ENCODE measurements at places on chromosomes 7 and 10.

GRCh38 chr7:98571986-98572385 lies 45.1 kb upstream of the NPTX2 start:
- DNase-seq: no peak

DNA sequence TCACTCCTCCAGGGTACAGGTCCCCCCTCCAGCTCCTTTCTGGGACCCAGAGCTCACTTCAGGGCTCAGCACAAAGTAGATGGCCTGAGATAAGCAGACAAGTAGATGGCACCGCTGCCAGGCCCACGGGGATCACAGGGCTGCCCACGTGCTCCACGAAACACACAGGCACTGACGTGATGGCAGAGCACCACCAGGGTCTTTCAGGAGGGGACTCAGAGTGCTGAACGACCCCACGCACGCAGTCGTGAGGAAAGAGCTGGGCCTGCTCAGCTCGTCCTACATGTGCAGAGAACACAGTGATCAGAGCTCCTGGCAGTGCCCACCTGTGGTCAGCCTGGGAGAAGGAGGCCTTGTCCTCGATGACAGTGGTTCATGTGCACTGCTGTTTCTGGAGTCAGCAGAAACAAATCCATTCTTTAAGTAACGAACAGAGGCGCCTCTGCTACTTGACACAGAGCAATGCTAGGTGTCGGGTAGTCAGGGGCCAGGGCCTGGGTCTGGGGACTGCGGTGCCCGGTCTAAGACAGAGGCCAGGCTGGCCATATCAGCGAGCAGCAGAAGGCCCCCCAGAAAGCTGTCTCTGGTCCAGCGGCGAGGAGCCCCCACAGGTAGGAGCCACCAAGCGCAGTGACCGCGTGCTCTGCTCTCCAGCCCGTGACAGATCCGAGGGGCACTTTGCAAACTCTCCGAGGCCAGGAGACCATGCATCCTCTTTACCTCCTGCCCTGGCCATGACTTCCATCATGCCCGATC lies 129.8 kb upstream of the FAM20C start:
- DNase-seq: no peak

DNA sequence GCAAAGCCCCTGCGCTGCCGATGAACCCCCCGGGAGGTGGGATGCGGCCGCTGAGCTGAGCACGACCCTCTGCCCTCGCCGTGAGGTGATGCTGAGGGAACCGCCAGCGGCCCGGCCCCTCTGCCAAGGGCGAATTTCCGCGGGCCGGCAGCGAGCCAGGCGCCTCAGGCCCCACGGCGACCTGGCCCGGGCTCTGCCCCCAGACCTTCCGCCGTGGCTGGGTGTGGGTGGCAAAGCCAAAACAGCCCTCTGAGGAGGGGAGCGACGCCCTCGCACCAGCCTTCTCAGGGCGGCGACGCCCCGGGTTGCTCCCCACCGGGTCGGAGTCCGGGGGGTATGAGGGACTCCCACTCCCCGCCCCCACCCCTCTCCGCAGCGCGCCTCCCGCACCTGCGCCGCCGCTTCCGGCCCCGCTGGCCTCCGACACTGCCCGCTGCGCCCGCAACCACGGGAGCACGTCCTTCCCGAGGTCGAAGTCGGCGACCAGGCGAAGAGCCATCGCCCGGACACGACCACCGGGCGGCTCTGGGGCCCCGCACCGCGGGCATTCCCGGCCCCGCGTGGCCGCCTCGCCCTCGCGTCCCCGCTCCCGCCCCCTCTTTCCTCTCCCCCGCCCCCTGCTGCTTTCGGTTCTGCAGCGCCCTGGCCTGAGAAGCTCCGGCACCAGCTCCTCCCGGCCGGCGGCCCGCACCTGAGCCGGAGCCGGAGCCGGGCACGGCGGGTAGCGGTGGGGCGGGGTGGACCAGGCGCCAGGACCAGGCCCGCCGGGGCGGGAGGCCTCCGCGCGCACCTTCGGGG lies at the start of gene GSAP:
TSS of gene GSAP (minus strand) at position 527 of the 798 bp plus-strand sequence. CDS start at position 499, 28 bp downstream.
- DNase-seq: peak; percentile 50

GRCh38 chr10:114694062-114694461 lies 36.0 kb upstream of the ABLIM1 start:
- DNase-seq: no peak

DNA sequence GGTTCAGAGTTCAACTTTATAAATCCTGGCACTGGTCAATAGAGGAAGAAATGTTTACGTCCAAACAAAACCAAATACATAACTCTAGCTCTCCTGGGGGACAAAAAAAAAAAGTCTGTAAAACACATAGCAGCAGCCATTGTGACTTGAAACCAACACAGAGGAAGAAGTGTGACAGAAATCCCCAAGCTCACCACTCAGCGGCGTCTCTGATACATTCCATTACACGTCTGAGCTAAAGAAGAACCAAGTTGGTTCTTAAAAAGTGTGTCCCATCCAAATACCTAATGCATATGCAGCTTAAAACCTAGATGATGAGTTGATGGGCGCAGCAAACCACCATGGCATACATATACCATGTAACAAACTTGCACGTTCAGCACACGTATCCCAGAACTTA lies 58.3 kb upstream of the NANOS1 start:
- no peak for DNase-seq

DNA sequence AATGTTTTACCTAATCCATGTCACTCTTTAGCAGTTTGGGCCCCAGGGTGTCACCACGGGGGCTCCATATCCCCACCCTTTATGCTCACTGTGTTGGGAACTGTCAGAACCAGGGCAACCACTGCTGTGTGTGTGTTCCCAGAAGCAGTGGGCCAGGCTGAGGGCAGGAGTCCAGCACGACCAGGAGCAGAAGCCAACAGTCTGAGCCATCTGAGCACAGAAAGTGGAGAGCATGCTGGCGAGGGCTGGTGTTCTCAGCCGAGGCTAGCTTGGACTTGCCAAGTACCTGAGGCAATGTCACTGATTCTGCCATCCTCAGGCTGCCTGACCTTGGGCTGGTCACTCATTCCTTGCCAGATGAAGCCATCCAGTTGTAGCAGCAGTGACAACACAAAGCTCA lies 285.0 kb downstream of the BMPER start:
- no peak for DNase-seq

DNA sequence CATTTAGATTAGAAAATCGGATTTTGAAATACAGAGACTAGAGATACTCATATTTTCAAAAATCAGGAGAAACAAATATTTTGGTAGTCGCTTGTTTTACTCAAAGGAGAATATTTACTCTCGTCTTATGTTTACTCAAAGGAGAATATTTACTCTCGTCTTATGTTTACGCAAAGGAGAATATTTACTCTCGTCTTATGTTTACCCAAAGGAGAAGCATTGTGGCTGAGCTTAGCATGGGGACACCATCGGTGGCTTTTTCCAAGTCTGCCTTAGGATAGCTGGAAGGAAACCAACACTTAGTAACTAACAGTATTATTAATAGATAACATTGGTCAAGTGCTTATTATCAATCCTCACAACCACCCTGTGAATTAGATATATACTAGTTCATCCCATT lies 71.8 kb downstream of the SNX10 start:
- DNase-seq: no peak

DNA sequence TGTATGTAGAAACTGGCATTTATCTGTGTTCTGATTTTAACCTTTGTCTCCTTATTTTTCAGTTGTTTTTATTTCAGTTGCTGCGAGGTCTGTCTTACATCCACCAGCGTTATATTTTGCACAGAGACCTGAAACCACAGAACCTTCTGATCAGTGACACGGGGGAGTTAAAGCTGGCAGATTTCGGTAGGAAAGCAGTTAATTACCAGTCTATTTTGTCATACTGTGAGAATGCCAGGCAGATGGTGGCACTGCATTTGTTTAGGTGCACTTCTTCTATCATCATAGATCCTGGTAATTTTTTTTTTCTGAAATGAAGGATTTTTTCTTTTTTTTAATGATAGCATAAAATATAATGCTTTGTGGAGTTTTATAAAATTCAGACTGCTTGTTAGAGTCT lies 321.4 kb downstream of the CDK14 start:
- no peak for DNase-seq

- peak; percentile 19 for DNase-seq
Measured at GRCh38 chr10:129754211-129755050, 209.6 kb downstream of the EBF3 start.

- DNase-seq: no peak
Measured at GRCh38 chr10:116444527-116445142, 17.0 kb downstream of the PNLIPRP3 start.

GRCh38 chr10:3907514-3907913 lies 122.5 kb upstream of the KLF6 start:
- no peak for DNase-seq

GRCh38 chr10:119602241-119603095 lies 5.7 kb upstream of the TIAL1 start:
- DNase-seq: peak; percentile 27

DNA sequence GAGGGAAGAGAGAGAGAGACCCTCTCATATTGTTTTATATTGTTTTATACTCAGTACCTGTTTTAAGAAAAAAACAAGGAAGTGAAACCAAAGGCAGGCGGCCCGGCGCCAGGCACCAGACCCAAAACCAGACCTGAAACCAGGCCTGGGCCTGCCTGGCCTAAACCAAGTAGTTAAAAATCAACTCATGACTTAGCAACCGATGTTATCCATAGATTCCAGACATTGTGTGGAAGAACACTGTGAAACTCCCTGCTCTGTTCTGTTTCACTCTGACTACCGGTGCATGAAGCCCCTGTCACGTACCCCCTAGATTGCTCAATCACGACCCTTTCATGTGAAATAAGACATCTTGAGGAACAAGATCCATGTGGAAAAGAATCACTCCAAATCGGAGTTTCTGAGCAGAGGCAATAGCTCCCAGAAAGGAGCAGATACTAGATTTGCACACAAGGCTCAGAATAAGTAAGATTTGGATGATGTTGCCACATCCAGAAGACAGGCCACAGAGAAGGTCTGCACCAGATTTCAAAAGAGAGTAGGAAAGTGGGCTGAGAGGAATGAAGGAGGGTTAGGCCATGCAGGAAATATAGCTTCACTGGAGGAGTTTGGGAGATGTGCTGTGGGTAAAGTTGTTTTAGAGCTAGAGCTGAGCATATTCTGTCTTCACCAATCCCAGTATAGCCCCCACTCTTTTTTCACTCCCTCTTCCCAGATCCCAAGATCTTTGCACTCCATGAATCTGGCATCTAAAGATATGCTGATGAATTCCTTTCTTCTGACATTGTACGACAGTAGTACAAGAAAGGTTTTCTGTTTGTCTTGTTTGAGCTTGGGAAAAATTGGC lies 8.8 kb upstream of the ZNF248 start:
- no peak for DNase-seq

DNA sequence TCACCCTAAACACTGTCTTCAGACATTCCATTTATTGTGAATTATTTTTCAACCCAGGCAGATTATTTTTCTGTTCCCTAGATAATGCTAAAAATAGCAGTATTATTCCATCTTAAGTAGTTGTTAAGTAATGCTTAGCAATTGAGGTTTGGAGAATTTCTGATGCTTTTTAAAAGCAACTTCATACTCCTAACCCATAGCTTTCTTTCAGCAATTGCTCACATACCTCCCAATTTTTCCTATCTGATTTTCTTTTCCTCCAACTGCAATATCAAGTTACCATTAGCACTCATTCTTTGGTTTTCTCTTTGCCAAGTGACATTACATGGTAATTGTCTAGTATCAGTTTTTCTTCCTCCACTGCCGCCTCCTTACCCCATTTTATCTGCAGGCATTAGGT lies 104.7 kb downstream of the GPR85 start:
- DNase-seq: no peak

DNA sequence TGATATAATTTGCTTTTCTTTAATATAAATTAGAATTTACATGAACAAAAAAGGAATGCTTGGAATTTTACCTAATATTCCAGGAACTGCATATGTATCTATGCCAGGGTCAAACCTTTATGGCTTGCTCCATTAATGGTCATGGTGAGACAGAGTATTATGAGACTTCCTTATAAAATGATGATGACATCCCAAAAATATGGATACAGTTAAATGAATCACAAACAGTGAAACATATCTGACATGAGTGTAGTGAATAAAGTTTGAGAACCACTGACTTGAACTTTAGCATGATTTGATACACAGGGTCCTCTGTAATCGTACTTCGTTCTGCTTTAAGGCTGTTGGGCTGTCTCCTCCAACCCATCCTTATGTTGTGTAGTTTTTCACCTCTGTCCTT lies 51.8 kb downstream of the MARCHF5 start:
- DNase-seq: no peak

DNA sequence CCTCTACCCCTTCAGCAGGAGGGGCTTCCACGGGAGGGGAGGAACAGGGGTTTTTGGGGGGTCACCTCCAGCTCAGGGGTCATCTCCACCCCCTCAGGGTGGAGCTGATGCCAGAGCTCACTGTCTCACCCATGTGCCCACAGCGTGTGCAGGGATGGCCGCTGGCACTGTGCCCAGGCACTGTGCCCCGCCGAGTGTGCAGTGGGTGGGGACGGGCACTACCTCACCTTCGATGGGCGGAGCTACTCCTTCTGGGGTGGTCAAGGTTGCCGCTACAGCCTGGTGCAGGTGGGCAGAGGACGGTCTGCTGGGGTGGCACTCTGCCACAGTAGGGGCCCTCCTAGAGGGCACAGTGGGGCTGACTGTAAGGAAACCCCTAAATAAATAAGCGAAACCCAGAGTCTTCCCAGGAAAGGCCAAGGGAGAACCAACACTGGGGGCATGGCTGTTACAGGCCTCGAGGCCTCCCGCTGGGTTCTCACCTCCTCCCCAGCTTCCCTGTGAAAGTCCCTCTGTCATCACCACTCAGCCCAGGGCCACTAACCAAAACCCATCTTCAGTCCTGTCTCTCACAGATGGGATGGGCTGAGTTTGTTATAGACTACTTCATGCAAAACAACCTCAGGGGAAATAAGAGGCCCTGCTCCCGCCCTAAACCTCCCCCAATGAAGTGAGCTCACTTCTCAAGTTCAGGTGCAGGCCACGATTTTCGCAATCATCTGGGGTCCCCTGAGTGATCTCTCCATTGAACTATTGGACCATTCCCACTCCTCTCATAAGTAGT lies 7.4 kb upstream of the ZNF467 start:
- DNase-seq: no peak

DNA sequence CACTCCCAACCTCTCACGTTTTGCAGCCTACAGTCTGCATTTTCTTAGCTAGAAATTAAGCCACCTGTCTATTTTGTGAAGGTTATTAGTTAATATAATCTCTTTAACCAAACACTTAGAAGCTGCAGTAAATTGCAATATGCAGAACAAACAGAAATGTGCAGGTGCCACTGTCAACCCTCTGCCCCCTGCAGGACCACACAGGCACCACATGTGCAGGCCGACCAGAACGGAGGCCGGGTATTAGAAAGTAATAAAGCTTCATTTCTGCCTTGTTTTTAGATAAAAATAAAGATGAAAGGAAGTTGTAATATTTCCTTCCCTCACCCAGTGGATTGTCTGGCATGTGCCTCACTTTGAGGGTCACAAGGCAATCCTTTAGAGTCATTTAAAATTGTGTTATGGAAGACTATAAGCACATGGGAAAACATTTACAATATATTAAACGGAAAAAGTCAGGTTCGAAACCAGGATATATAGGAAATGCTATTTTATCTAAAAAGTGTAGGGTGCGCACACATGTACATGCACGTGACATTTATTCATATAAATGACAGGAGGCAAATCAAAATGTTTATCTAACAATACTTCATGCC lies 158.2 kb downstream of the ARHGAP12 start:
- no peak for DNase-seq
